ENCODE measurements at places on chromosomes 7 and 10.
A peak's percentile ranks its signal among the peaks of the same experiment; 100 is the strongest.

GRCh38 chr7:14551310-14551709 is 351.2 kb downstream of the DGKB start:
- H3K27ac ChIP-seq: no peak overlapping the region
- no peaks in the 10 kb centered on the region for H3K27me3 ChIP-seq
- no peak for DNase-seq
- H3K4me3 ChIP-seq: no peak overlapping the region

DNA sequence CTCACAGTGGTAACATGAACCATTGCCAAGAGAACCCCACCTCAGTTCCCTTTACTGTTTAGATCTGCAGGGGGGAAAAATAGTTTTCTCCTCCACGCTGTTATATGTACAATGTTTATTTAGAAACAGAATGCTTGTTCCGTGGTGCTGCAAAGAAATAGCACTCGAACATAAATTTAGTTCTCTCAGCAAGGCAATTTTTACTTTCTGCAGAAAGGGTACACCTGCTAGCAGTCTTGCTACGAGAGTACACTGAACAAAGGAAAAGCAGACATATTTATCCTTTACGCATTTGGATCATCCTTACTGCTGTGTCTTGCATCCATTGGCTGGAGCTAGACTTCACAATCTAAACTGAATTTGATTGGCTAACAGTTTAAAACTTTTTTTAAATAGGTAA is 178.5 kb downstream of the HECW1 start:
- H3K4me3 ChIP-seq: no peak overlapping the region
- DNase-seq: no peak
- H3K4me1 ChIP-seq: no peaks in the 10 kb centered on the region
- no peaks in the 10 kb centered on the region for H3K36me3 ChIP-seq
- H3K27ac ChIP-seq: no peak overlapping the region

DNA sequence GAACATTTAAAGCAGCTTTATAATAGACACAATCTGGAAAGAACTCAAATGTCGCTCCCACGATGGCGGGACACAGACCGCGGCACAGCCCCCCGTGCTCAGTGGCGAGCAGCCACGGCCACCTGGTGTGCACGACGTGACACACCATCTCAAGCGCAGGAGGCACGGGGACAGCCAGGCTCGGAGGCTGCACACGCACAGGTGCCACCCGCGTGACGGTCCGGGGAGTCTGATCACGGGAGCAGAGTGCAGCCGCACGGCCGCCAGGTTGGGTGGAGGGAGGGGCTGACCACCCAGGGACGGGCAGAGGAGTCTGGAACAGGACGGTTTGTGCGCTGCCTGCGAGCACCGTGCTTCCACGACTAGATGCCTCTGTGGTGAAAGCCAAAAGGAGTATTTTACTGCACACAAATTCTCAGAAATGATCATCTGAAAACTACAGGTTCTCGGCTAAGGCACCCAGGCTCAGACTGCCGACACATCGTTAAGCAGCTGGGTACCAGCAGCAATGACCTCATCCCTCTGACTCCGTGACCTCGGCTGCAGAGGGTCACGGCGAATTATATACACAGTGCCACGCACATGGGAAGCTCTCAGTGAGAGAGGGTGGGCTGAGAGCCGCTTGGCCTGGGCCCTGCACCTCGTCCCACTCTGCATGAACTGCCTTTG is 7.5 kb upstream of the GPER1 start:
- no peak overlapping the region for H3K27ac ChIP-seq
- no peaks in the 10 kb centered on the region for H3K27me3 ChIP-seq
- no peak overlapping the region for H3K4me3 ChIP-seq
- DNase-seq: no peak
- no peaks in the 10 kb centered on the region for H3K36me3 ChIP-seq

DNA sequence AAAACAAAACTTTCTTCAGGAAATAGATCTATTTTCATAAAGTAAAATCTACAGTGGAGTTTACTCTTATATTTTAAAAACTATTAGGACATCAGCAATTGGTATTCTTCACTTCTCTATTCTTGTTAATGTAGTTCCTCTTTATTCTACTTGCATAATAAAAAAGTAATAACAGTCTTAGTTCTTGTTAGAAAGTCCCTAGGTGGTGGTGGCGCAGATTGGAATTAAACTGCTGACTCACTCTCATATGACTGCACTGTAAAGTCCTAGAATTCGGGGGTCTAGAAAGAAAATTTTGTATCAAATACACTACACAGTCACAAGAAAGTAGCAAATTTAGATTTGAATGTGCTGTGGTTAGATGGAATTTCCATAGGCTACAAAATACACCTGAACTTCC is 44.6 kb upstream of the TES start:
- no peaks in the 10 kb centered on the region for H3K36me3 ChIP-seq
- DNase-seq: no peak
- H3K4me3 ChIP-seq: no peak overlapping the region
- no peak overlapping the region for H3K27ac ChIP-seq
- H3K4me1 ChIP-seq: no peaks in the 10 kb centered on the region

DNA sequence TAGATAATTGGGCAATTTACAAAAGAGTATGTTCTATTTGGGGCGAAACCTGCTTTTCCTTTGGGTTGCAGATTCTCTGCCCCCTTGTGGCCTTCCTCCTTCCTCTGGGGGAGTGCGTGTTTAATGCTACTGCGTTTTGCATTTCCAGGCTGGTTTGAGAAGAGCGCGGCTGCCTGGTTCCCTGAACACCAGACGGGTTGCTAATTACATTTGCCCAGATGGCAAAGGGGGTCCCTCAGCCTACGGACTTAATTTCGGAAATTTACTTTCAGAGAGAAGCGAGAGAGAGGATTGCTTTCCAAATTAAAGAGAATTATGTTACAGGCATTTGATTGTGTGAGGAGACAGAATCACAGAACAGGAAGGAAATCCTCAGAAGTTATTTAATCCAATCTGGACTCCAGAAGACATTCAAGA is 91.9 kb upstream of the JAZF1 start:
- H3K36me3 ChIP-seq: no peaks in the 10 kb centered on the region
- no peak overlapping the region for H3K27ac ChIP-seq
- H3K4me1 ChIP-seq: no peaks in the 10 kb centered on the region
- no peak overlapping the region for H3K4me3 ChIP-seq
- H3K27me3 ChIP-seq: no peaks in the 10 kb centered on the region
- peak; percentile 7 for DNase-seq
